ENCODE measurements at places on chromosomes 13 and 19.

DNA sequence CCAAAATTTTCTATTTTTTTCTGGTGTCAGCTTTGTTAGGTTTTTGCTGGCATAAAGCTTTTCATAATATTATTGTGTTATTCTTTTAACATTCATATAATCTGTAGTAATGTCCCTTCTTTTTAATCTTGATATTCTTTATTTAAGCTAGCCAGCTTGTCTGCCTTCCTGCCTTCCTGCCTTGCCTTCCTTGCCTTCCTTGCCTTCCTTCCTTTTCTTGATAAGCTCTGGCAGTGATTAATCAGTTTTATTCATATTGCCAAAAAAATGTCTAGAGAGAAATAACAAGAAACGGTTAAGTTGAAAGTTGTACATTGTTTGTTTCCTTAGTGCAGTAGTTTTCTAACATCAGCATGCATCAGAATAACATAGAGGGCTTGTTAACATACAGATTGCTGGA, 257.5 kb downstream of the MAB21L1 start:
- no peak for DNase-seq

DNA sequence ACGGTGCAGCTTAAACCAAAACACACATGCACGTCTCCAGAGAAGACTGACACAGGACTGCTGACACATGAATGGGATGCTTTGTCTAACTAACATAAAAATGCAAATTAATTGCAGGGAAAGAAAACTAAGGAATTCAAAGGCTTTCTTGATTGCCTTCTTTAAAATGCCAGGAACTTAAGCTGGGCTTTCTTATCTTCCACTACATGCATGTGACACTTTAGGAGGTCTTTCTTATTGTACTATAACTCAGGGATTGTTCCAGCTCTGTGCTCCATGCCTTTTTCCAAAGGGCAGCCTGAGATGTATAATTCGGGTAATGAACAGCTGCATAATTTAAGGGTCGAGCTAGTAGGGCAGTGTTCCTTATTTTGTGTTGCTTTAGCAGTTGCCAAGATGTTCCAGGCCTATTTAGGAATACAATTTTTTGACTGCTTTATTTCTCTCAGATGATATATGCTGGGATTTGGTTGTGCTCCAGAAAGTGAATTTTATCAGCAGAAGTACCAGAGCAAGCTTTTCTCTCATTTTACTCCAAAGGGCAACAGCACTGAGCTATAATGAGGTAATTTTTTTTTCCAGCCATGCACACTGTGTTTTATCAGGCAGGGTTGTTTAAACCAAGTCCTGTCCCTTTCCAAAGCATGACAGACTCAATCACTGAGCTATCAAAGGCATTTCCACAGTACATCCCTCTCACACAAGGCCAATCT, 885.2 kb downstream of the PCDH9 start:
- DNase-seq, result no peak

- no peak for DNase-seq
Measured at GRCh38 chr13:41981951-41982715, 21.2 kb upstream of the VWA8 start.

- DNase-seq, result no peak
Measured at GRCh38 chr19:38904581-38905539, 5.1 kb downstream of the NFKBIB start.

- DNase-seq, result no peak
Measured at GRCh38 chr13:20127562-20128458, 33.0 kb downstream of the GJA3 start.

DNA sequence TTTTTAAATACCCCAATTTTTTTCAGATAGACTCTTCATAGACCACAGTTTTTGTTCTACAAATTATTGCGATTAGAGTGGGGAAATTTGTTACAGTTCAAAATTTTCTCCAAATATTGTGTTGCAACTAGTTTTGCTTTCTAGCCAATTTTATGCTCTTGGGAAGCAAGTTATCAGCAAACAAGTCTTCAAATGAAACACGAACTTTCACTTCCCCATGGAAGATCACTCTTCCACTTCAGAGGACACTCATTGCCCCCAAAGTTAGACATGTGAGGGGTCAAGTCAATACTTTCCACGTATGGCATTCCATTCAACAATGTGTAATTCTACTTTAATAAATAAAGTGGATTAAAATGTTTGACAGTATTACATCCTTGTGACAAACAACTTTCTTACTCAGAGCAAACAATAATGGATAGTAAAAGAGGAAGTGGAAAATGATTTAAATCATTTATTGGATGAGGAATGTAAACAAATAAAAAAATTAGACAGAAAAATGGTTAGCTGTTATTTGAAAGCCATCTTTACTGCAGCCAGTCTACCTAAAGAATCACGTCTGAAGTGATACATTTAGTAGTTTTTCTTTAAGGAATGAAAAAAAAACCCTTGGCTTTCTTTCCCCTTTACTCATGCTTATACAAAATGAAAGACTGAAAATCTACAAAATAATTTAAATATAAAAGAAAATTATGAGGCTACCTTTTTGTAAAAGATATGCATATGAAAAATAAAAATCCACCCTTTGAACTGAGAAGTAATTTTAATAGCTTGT, 41.2 kb upstream of the TNFSF11 start:
- no peak for DNase-seq

DNA sequence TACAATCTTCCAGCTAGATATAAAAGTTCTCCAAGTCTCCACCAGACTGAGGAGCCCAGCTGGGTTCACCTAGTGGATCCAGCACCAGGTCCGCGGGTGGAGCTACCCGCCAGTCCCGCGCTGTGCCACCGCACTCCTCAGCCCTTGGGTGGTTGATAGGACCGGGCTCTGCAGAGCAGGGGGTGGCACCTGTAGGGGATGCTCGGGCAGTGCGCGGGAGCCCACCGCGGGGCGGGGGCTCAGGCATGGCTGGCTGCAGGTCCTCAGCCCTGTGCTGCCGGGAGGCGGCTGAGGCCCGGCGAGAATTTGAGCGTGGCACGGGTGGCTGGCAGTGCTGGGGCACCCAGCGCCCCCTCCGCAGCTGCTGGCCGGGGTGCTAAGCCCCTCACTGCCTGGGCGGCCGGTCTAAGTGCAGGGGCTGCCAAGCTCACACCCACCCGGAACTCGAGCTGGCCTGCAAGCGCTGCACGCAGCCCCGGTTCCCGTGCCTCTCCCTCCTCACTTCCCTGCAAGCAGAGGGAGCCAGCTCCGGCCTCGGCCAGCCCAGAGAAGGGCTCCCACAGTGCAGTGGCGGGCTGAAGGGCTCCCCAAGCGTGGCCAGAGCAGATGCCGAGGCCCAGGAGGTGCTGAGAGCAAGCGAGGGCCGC, 542.8 kb upstream of the PCDH9 start:
- DNase-seq, result no peak

- no peak for DNase-seq
Measured at GRCh38 chr13:21882766-21883165, 211.9 kb downstream of the FGF9 start.

- no peak for DNase-seq
Measured at GRCh38 chr19:46620716-46621115, 4.2 kb downstream of the PTGIR start.

DNA sequence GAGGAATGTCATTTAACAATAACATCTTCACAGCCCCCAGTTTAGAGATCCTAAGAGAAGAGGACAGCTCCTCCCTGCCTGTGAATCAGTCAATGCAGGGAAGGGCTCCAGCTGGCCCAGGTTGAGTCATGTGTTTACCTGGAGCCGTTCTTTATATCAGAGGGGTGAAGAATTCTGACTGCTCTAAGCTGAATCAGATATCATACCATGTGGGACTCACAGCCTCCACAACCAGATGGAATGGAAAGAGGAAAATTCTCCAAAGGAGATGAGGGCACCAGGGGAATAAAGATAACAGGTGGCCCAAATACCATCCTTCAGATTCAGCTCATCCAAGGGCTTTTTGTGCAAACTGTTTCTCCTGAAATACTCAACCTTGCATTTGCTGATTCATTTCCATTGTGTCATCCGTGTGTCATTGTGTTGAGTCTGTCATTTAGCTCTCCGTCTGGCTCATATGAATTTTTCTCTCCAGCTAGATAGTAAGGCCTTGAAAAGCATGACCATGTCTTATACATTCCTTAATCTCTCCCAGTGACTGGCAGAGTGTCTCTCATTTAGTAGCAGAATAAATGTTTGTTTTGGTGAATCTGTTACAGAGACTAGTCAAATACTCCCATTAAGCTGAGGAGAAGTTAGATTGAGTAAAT, 217.9 kb downstream of the RFC3 start:
- DNase-seq, result no peak

DNA sequence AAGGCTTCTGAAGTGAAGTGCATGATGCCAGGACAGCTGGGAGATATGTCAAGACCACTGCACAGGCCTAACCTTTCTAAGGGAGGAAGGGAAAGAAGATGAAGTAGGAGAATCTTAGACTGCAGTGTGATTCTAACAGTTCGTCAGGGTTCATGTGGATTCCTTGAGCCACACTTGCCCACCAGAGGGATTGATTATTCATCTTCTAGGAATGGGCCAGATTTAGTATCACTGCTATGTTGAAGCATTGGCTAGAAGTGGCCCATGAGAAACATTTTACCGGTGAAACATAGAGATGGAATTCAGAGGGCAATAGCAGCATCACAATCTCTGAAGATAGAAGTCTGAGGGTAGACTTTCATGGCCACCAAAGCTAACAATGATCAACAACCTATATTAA, 550.8 kb upstream of the SLITRK1 start:
- DNase-seq, result no peak

- DNase-seq, result no peak
Measured at GRCh38 chr13:67101730-67102467, 128.2 kb downstream of the PCDH9 start.

Data from stimulated activated CD8-positive, alpha-beta memory T cell treated with anti-CD3 and anti-CD28 coated beads, Interleukin-15, amount 100 ng/mL, for 1 hour (primary cell).